ENCODE measurements at places on chromosomes 16 and 17.

DNA sequence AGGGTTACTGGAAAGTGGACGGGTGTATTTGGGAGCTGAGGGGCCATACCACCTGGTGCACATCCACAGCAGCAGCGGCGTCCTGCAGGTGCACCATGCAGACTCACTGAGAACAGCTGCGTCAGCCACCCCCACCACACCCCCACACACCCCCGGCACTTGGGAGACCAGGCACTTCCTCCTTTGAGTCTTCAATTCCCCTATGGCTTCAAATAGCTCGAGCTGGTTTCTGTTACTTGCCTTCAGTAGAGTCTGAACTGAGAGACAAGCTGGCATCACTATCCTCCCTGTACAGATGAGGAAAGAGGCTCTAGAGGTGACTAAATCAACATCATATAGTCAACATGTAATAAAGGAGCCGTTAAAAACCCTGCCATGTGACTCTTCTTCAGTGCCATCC is 15.4 kb downstream of the CUEDC1 start:
- DNase-seq = no peak

DNA sequence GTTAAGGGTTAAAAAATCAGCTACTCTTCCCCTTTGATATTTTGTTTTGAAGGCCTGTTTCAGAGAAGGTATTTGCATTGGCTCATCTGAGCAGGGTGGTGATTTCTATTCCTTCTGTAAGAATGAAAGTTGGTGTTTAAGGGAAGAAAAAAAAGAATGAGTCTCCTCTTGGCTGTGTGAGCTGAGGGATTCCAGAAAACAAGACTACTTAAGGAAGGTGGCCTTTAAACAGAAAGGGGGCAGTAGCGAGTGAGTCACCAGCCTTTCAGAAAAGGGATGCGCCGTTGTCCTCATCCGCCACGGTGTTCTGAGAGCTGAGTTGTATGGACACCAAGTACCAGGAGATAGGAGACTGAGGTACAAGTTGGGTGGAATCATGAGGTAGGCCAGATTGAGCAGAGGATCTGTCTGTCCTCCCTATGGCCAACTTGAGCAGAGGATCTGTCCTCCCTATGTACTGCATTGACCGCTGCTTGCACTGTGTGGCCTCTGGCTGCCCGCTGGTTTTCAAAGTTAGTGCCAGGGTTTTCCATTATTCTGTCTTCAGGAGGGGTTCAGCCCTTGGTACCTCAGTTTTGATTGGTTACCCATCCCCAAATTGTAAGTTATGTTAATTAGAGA is 8.2 kb downstream of the PRKCA start:
- no peak for DNase-seq

DNA sequence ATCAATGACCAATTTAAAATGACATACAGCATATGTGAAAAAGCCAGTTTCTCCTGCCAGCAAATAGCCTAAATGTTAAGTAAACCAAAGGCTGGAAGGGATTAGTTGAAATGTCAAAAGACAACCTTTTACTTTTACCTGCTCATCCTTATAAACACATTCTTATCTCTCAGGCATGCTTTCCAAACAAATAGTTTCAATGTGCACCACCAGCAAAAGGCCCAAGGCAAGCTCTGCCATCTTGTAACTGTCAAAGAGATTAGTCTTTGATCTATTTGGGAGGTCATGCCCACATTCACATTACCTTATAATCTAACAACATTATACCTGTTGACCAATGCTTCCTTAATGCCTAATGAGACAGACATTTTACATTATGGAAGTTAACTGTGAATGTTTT is 132.2 kb upstream of the NACA2 start:
- no peak for DNase-seq

DNA sequence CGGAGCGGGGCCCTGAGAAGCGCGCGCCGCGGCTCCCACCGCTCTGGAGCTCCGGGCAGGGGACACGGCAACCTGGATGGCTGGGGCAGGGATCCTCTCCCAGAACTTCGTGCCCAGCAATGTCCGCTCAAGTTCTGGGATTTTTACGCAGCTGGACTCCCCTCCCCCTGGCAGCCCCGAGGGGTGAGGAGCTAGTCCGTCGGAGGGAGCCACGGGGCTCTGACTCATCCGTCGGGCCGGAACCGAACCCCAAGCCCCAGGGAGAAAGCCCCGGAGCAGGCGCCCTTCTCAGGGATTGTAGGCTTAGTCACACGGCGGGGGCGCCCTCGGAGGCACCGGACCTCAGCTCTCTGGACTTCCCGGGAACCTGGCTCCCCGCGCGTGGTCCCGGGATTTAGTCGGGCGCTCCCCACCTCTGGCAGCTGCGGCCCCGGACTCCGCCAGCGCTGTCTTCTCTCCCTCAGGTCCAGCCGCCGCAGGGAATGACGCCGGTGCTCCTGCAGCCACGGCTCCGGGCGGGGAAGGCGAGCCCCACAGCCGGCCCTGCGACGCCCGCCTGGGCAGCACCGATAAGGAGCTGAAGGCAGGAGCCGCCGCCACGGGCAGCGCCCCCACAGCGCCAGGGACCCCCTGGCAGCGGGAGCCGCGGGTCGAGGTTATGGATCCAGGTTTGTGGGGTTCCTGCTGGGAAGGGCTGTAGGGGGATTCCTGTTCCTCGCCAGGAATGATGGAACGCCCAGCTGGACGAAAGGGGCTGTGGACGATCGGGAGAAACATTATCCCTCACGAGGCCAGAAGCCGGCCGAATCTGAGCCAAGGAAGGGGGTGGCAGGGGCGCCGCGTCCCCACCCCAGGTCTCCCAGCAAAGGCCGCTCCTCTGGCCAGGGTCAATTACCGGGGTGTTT is 830 bp downstream of the SPHK1 start:
- DNase-seq = peak; percentile 66

- no peak for DNase-seq
Measured at GRCh38 chr17:73705594-73705993, 61.3 kb upstream of the SDK2 start.

GRCh38 chr16:58863761-58864160 is 129.6 kb upstream of the GOT2 start:
- no peak for DNase-seq

DNA sequence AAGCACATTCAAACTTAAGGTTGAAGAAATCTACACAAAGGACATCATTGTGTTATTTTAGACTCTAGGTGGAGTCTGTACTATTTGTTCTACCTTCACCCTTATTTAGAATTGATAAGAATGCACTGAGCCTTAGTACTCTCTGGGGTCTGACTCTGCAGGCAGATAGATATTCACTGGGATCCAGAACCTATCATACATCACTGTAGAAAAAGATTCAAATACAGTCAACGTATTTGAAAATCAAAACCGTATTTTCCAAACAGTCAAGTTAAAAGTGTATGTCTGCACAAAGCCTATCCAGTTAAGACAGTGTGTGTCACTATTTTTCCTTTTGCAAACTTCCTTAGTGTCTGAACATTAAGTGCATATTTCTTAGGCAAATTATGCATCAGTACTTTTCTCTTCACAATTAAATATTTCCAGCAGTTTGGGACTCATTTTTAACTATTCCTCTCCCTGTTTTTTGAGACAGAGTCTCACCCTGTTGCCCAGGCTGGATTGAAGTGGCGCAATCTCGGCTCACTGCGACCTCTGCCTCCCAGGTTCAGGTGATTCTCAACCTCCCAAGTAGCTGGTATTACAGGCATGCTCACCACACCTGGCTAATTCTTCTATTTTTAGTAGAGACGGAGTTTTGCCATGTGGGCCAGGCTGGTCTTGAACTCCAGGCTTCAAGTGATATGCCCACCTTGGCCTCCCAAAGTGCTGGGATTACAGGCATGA is 22.3 kb downstream of the MOSMO start:
- no peak for DNase-seq

GRCh38 chr17:59712862-59713261 is 5.4 kb downstream of the VMP1 start:
- no peak for DNase-seq

GRCh38 chr17:48457080-48457836 is 27.2 kb upstream of the SKAP1 start:
- DNase-seq = no peak

- no peak for DNase-seq
Measured at GRCh38 chr17:4140125-4140524, 2.7 kb downstream of the ZZEF1 start.

- no peak for DNase-seq
Measured at GRCh38 chr16:52773026-52773425, 226.1 kb upstream of the TOX3 start.

DNA sequence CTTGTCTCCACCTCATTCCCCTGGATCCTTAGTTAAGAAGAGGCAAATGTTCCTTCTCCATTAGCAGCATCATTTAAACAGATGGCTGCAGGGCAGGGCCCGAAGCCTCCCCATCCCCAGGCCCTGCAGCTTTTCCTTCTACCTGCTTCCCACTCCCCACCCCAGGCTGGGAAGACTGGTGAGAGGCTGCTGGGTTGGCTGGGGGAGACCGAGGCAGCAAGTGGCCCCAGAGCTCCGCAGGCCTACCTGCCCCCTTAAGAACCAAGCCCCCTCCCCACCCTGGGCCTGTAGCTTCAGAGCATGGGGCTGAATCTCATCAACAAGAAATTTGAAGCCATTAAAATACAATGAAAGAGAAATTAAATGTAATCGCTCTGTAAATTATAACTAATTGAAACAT is 22.1 kb upstream of the RPL38 start:
- no peak for DNase-seq

- no peak for DNase-seq
Measured at GRCh38 chr17:17227608-17228520, 9.1 kb downstream of the FLCN start.

DNA sequence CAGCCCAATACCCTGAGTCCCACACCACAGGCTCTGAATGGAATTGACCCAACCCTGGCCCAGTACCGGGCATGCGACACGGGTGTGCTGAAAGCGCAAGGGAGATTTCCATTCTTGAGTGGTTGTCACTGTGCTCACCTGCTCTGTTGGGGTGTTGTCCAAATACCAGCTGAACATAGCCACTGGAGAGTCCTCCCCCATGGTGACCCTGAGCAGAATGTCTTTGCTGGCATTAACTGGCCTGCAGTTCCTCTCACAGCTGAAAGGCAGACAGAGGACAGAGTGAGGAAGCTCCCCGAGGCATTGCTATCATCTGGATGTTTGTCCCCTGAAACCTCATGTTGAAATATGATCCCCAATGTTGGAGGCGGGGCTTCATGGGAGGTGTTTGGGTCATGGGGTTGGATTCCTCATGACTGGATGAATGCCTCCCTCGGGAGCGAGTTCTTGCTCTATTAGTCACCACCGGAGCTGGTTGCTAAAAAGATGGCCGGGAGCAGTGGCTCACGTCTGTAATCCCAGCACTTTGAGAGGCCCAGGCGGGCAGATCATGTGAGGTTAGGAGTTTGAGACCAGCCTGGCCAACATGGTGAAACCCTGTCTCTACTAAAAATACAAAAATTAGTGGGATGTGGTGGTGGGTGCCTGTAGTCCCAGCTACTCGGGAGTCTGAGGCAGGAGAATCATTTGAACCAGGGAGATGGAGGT is 57.3 kb upstream of the BCO1 start:
- DNase-seq = peak; percentile 95
